ENCODE measurements at places on chromosomes 16 and 17. TPM values are rescaled to one million over a fixed set of nuclear protein-coding genes. Genes with fewer than 3 reads are reported as not detected.

Gene CEP112
- 9.8 TPM for total RNA-seq

Gene ORC6
- 13.0 TPM for total RNA-seq

Gene ACE
- 117 TPM for total RNA-seq

Gene LGALS9B
- total RNA-seq: not detected

Gene NAGS
- total RNA-seq: 1.8 TPM

DNA sequence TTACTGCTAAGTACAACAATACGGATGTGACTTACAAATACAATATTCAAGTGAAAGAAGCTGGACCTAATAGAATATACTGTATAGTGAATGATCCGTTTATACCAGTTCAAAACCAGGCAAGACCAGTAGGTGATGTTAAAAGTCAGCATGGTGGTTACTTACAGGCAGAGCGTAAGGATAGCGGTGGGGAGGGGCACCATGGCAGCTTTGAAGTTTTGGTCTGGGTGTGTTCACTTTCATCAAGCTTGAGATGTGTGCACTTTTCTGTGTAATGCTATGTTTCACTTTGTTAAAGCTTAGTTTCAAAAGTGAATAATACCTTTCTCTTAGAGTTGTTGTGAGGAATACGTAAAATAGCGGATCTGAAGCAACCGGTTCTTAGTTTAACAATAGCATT, 16.5 kb upstream of the SLC35G3 start:
- DNase-seq: no peak

GRCh38 chr17:74289688-74290087, 15.7 kb downstream of the DNAI2 start:
- DNase-seq: no peak

DNA sequence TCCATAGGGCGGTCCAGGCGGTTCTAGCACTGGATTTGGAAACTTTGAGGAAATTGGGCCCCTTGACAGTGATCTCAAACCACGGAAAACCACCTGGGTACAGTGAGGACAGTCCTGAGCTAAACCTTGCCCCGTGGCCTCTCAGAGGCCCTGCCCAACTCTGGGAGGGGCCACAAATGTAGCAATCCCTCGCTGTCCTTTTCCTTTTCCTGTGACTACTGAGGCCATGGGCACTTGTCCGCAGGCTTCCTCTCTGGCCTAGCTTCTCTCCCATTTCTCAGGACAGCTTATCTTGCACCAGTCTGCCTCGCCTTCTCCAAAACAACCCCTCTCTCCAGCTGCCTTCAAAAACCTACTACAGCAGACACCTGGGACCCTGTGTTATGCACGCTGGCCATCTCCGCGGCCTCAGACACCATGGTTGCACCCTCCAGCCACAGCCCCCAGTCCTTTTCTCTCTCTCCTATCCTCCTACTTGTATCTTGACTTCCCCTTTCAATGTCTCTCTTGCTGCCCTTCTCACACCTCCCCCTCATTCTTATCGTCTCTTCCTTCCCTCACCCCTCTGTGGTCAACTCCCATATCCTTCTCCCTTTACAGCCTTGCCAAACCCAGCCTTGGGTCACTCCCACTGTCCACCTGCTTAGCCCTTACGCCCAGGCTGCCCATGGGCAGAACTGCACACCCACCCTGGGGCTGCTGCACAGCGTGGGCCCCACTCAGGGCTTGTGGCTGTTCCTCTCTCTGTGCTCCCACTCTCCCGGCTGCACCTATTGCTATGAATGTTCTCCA, 7.6 kb downstream of the SCPEP1 start:
- no peak for DNase-seq

GRCh38 chr17:15377200-15377599, 35.8 kb upstream of the TEKT3 start:
- no peak for DNase-seq

DNA sequence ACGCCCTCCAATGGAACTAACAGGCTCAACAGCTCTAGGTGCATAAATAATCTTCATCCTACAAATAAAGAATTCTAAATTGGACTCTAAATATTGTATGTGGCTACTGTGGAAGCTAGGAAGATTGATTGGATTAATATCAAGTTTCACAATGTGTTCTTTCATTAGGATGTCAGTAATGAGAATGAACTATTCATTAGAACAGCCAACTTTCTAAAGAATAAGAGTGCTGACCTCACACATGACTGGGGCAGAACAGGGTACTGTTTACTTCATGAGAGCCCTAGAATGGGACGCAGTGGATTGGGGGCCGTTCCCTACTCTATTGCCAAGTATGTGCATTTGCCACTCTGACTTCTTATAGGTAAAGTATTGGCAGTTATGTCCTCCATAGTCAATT, 528.2 kb upstream of the RBFOX1 start:
- no peak for DNase-seq

Measured in glomerular endothelial cell (primary cell).